ENCODE measurements at places on chromosomes 3 and 15.
A peak's percentile ranks its signal among the peaks of the same experiment; 100 is the strongest.

- DNase-seq = peak; percentile 55
Observed at GRCh38 chr3:157447026-157447694, 10.5 kb downstream of the PTX3 start.

- no peak for DNase-seq
Observed at GRCh38 chr15:100090411-100090810, 251.4 kb downstream of the ADAMTS17 start.

- DNase-seq = no peak
Observed at GRCh38 chr3:58793938-58794337, 127.4 kb upstream of the FAM3D start.

GRCh38 chr15:29046281-29046810 is 160.6 kb downstream of the APBA2 start:
- DNase-seq = no peak

GRCh38 chr3:19645093-19645492 is 288.9 kb downstream of the EFHB start:
- DNase-seq = no peak

- DNase-seq = no peak
Observed at GRCh38 chr3:10911350-10912002, 81.1 kb upstream of the SLC6A1 start.

DNA sequence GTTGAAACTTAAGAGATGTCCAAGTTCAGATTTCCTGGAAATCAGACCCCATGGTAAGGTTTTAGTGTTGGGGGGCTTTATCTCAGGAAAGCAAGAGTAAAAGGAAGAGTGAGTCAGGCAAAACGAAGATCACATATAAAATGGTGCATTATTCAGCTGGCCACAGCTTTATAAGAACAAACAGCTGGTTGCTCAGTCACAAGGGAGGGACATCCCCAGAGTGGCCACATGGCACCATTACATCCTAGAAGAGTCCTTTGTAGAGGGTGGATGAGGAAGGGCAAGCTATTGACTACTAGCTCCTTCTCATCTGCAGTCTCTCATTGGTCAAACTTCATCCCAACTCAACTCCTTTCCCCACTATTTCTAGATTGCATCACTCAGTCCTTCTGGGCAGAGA is 68.3 kb upstream of the COL8A1 start:
- DNase-seq = no peak

DNA sequence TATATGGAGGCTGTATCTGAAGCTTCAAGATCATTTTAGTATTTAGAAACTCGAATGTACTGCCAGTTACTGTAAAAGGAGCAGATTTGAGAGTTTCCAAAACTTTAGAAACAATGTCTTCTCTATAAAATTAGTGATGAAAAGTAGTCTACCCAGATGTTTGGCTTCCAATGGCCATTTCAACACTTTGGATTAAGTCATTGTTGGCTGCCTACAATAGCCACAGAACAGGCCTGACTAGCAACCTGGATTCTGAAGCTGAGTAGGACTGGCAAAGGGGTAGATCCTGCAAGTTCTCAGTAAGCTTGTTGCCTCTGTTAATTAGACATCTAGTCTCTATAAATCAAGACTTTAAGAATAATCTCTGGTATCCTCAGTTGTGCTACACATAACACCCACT is 239.0 kb upstream of the KCNMB2 start:
- DNase-seq = no peak

- DNase-seq = no peak
Observed at GRCh38 chr3:133570139-133570936, 3.1 kb upstream of the CDV3 start.

- DNase-seq = no peak
Observed at GRCh38 chr3:194707147-194707540, 21.5 kb downstream of the FAM43A start.

GRCh38 chr15:47504624-47505256 is 212.6 kb upstream of the SEMA6D start:
- DNase-seq = peak; percentile 66

DNA sequence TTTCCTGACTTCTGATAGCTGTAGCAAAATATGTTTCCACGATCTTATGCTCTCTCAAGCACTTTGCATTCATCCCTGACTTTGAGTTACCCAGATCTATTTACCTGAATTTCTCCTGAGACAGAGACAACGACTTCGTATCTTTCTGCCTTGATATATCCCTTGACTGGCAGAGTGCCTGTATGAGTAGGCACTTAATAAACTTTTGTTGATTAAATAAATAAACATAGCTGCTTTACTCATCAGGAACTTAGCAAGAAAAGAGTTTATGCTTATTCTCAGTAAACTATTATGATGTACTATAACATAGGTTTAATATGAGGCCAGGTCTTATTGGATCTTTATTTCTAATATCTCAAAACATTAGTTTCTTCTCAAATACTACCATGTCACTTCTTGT is 85.6 kb upstream of the PHLDB2 start:
- DNase-seq = no peak

DNA sequence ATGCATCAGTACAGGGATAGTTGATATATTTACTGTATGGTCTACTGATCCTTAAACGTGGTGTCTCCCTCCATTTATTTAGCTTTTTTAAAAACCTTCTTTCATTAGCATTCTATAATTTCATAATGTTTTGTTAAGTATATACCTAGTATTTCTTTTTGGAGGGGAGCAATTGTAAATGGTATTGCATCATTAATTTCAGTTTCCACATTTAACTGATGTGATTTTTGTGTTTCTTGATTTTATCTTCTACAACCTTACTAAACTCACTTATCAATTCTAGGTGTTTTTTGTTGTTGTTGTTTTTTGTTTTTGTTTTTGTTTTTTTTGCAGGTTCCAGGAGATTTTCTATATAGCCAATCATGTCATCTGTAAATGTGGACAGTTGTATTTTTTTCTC is 18.4 kb downstream of the GOLGA6L1 start:
- DNase-seq = no peak

DNA sequence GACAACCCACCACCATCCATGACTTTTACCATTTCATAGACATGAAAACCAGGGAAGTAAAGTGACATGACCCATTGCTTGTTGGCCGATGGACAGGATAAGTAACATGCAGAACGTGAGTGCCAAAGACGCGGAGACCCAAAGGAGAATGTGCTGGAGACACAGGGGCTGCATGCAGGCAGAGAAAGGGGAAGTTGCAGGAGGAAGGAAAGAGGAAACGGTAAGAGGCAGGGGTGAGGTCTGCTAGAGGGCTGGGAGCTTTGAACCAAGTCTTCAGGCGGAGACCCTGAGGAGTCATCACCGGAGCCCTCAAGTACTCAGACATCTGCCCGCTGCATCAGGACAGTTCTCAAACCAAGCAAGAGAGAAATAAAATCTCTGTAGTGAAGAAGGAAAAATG is 34.9 kb downstream of the MAGEF1 start:
- DNase-seq = peak; percentile 42

- no peak for DNase-seq
Observed at GRCh38 chr3:27078246-27078913, 290.8 kb downstream of the NEK10 start.

DNA sequence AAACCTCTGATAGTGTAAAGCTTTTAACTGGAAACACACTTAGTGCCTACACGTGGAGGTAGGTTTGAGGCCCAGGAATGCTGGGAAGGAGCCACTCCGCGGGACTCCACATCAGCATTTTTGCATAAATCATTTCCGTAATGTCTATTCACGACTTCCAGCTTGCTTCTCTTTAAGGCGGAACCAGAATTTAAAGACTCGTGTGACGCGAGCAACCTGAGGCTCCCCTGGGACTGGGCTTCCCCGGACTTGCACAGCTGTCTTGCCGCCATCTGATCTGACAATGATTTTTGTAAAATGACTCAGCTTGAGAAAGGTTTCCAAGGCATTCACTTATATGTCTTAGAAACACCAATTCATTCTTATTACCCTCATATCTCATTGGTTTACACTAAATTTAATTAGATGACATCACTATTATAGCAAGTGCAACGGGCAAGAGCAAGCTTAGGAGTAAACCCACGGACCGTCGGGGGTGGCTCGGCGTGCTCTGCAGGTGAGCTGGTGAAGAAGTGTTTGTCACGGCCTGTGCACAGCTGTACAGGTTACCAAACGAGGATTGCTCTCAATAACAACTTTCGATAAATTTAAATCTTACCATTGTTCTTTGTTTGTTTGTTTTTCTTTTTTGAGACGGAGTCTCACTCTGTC is 95.2 kb downstream of the CHSY1 start:
- DNase-seq = no peak

All from inflammatory macrophage (primary cell).